IMR-90 (cell line): ENCODE measurements at places on chromosomes 12 and 14.

DNA sequence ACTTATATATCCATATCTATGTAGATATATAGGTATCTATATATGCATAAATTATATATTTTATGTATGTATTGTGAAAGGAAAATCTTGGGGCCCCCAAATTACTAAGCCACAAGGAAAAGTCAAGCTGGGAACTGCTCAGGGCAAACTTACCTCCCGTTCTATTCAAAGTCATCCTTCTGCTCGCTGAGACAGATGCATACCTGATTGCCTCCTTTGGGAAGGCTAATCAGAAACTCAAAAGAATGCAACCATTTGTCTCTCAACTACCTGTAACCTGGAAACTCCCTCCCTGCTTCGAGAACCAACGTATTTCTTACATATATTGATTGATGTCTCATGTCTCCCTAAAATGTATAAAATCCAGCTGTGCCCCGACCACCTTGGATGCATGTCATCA, 58.8 kb upstream of the C14orf132 start:
- DNase-seq = no peak

- DNase-seq = no peak
Observed at GRCh38 chr12:48285751-48286650, 64.7 kb downstream of the ZNF641 start.

GRCh38 chr14:99655521-99655920, 10.6 kb downstream of the HHIPL1 start:
- peak; percentile 71 for DNase-seq

GRCh38 chr14:81416981-81417380, 16.9 kb upstream of the STON2 start:
- DNase-seq = no peak

GRCh38 chr12:62806893-62807292, 128.1 kb downstream of the PPM1H start:
- no peak for DNase-seq

GRCh38 chr14:102421411-102422057, 58.8 kb downstream of the TECPR2 start:
- no peak for DNase-seq

DNA sequence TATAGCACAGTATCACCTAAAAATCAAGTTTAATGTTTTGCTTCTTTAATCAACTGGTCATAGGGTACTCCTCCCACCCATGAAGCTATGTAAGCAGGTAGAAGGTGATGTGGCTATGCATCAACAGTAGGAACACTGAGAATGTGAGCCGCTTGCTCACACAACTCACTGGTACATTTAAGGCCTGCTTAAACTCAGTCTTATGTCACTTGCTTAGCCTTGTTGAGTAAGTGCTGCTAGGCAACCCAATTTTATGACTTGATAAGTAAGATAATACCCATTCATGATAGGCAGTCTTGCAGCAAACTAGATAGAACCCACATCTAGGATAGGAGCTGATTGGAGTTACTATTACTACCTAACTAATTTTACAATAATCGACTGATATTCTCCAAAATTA, 70.0 kb upstream of the BMP4 start:
- no peak for DNase-seq

- DNase-seq = no peak
Observed at GRCh38 chr12:89235189-89235993, 116.9 kb downstream of the DUSP6 start.

DNA sequence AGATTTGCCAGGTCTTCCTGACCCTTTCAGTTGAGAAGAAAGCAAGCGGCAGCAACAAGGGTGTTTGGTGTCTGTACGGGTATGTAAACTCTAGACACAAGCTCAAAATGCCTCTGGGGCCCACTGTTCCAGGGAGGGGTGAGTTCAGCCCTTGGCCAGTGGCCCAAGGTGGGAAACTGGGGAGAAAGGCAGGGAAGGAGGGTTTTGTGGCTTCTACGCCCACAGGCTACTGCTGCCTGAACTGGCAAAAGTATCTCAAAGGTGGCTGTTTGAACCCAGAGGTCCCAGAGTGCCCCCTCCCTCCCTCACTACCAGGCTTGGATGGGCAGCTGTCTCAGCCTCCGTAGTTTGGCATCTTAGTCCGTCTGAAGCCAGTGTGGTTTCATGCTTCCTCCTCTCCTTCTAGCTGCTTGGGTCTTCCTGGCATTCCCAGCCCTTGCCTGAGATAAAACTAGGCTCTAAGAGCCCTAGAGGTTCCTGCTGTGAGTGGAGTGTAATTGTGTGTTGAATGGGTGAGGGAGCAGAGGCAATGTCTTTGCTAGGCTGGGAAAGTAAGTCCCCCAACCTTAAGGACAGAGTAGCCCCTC, 5.5 kb downstream of the HOXC5 start:
- no peak for DNase-seq

GRCh38 chr14:101875727-101876554, 88.4 kb upstream of the DYNC1H1 start:
- DNase-seq = no peak

DNA sequence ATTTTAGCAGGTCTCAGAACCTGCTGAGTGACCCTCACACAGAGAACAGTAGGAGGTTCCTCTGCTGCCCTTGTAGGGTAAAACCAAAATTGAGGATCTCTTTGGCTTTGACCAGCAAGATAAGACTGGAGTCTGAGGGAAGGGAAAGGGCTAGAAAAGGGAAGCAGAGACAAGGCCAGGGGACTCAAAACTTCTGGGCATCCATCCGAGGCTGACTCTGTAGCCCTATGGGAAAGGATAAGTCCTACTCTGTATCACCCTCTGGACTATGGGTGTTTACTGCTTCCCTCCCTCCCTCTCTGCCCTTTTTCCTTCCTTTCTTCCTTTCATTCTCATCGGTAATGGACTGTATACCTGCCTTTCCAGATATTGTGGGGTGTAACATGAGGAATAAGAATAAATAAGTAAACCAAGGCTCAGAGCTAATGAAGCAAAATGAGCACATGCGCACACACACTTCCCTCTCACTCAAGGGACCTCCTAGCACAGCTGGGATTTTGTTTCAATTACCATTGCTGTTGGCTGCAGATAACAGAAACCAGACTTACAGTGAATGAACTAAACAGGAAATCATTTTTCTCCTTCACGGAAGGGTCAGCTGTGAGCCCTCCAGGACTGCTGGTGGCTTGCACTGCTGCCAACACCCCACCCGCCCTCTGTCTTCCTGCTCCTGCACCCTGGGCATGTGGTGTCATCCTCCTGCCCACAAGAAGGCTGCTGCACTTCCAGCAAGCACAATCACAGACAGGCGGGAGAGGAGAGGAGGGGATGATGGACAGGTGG, 404.4 kb upstream of the CCDC196 start:
- no peak for DNase-seq

GRCh38 chr12:3106579-3106978, 29.4 kb downstream of the TSPAN9 start:
- DNase-seq = no peak

DNA sequence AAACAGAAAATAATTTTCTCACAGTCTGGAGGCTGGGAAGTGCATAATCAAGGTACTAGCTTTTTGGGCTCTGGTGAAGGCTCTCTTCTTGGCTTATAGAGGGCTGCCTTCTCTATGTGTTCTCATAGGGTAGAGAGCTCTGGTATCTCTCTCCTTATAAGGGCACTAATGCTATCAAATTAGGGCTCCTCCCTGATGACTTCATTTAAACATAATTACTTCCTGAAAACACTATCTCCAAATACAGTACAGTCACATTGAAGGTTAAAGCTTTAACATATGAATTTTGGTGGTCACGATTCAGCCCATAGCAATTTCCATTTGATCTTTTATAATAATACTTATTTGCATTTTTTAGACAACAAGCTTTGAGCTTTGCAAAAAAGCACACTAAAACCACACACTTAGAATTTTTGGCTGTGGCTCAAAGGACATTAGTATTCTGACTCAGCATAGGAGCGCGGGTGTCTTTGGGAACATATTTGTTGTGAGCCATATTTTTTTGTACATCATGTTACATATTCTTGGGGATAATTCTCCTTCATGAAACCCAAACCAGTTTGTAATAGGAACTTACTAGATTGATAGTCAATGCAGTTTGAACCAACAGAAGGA, 808.1 kb upstream of the FBXO33 start:
- no peak for DNase-seq

- DNase-seq = peak; percentile 74
Observed at GRCh38 chr14:36373982-36374673, 53.7 kb upstream of the MBIP start.

- DNase-seq = no peak
Observed at GRCh38 chr14:93107453-93107852, 8.3 kb downstream of the ITPK1 start.

DNA sequence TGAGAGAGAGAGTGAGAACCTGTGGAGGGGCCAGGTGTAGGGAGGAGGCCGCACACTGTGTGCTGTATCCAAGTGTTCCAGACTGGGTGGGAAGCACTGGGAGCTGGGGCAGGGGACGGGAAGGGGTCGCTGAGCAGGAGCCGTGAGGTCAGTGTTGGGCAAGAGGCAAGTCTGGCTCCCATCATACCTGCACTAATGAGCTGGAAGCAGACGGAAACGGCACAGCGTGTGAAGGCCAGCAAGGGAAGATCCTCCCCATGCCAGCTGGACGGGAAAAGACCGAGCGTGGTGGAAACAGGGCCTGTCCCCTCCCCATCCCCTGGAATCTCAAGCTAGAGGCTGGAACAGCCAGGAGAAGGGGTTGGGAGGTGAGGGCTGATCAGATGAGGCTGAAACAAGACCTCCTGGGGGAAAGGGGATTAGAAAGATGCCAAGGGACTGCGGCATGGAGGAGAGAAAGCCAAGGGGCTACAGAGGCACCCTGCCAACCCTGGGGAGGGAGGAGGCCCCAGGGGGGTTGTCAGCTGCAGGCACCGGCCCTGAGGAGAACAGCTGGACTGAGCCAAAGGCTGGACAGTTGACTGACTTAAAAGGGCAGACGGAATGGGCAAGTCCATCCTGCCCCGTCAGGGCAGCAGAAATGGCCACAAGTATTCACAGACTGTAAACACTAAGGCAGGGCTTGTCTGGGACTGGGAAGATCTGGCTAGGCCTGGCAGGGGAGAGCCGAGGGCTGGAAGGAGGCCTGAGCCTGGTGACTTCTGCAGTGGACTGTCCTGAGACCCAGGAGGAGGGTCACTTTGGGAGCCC, 19.0 kb upstream of the LTBP2 start:
- peak; percentile 69 for DNase-seq

GRCh38 chr12:131773582-131774221, 54.5 kb upstream of the MMP17 start:
- DNase-seq = no peak

DNA sequence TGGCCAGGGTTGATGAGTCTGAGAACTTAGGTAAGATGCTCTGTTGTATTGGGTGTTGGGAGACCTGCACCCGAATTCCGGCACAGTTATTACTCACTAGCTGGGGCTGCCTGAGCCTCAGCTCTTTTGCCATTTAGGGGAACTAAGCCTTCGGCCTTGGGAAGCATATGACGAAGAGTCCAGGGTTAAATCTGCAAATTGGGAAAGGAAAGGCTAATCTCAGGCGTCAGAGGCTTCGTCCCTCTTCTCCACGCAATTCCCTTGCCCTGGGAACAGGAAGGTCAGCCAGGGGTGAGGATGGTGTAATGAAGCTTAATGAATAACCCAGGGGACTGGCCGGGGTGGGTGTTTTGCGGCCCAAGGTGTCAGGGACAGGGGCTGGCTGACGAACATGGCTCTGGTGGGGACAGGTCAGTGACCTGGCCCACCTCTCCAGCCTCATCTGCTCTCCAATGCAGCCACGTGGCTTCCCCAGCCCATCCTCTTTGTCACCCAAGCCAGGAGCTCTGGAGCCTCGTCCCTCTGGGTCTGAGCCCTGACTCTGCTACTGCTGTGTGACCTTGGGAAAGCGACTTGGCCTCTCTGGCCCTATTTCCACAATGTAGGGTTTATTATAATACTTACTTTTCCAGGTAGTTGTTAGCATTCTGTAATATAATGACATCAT, 3.8 kb upstream of the SDSL start:
- peak; percentile 4 for DNase-seq

DNA sequence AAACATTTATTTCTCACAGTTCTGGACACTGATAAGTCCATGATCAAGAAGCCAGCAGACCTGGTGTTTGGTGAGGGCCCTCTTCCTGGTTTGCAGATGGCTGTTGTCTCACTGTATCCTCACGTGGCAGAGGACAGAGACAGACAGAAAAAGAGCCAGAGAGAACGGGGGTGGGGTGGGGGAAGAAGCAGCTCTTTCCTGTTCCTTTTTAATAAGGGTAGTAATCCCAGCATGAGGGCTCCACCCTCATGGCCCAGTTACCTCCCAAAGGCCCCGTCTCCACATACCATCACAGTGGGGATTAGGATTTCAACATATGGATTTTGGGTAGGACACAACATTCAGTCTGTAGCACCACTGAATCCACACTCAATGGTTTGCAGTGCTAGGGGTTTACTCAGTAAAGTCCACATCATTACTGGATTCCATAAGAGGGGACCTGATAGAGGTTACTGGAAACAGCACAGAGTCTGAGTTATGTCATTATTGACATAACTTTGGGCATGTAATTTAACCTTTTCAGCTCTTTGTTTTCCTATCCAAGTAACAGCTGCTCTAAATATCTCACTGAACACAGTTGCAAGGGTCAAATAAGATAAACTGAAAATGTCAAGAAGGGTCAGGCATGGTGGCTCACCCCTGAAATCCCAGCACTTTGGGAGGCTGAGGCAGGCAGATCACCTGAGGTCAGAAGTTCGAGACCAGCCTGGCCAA, 53.2 kb downstream of the RPAP3 start:
- no peak for DNase-seq

GRCh38 chr14:102610968-102611811, 18.7 kb downstream of the RCOR1 start:
- no peak for DNase-seq

GRCh38 chr12:124769163-124769530, 94.5 kb downstream of the SCARB1 start:
- DNase-seq = peak; percentile 77

GRCh38 chr12:67698672-67699581, 50.4 kb downstream of the DYRK2 start:
- DNase-seq = peak; percentile 52

DNA sequence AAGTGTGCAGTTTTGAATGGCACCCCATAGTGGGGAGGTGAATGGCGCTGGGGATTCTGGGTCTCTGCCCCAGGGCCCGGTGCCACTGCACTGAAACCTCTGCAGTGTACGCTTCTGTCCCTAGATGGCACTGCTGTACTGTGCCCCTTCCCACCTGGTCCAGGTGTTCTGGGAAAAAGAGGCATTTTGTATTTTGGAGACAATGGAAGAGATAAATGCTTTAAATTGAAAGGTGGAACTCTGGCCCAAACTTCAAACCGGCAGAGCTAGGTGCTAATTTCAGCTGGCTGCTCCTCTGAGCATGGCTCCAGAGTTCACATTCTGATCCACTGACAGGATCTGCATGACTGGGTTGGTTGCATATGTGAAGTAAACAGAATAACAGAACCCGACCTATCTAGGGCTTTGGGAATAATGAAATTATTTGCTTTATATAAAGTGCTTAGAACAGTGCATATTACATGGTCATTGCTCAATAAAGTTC, 52.2 kb downstream of the KRT80 start:
- DNase-seq = peak; percentile 55

- DNase-seq = no peak
Observed at GRCh38 chr12:70910666-70911065, 9.9 kb downstream of the PTPRR start.

DNA sequence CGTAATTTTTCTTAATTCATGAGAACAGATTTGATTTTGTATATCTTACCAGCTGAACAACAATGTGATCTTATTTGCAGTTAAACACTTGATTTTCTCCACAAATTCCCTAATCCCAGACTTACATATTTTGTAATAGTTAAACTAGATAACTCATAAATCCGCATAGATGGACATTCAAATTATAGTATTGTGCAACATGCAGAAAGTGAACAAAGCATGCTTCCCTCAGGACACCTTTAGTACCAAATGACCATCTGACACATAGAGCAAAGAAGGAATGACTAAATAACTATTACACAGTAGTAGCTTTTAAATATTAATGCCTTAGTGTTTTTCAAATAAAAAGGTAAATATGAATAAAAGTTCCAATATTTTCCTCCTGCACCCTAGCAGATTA, 88.9 kb downstream of the PAWR start:
- no peak for DNase-seq
